Bronchus fibroblast of lung (primary cell): ENCODE measurements at places on chromosomes 2 and 18. TPM values are rescaled to one million over a fixed set of nuclear protein-coding genes. Genes with fewer than 3 reads are reported as not detected.

PRKAG3 gene
- total RNA-seq: not detected in 2 replicates

CDH19 gene
- total RNA-seq: not detected in 2 replicates

DSEL gene
- 18.0 and 21.5 TPM in 2 replicates for total RNA-seq

TSPYL6 gene
- not detected in 2 replicates for total RNA-seq

IL1F10 gene
- not detected in 2 replicates for total RNA-seq

ALLC gene
- not detected in 2 replicates for total RNA-seq
